ENCODE measurements at places on chromosomes 11 and 22.

- DNase-seq = no peak
Observed at GRCh38 chr11:87739766-87740165, 435.5 kb downstream of the RAB38 start.

DNA sequence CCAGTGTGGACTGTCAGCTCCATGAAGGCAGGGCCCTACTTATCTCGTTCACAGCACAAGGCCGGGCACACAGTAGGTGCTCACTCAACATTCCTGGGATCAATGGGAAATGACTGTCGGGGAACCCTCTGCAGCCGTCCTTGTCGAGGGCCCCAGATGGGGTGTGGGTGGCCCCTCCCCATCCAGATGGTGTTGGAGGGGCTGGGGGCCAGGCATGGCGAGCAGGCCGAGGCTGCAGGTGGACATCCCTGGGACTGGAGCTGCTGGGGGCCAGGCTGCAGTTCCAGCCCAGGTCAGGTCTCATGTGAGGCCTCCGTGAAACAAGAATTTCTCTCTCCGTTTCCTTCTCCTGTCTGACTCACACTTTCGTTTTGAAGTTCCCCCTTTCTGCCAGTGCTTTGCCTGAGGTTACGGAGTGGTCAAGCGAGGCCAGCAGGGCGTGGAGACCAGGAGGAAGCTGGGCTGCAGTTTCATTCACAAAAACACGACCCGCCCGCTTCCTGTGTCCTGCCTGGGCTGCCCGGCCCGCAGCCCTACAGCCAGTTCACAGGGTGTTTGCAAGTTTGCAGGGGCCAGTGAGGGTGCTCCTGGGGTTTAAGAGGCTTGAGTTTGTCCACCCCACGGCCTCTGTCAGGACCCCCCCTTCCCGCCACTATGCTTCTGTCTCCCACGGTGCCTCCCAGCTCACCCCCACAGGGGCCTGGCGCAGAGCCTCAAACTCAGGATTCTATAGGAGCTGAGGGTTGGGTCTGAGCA, 4.5 kb downstream of the MYEOV start:
- DNase-seq = peak; percentile 68

DNA sequence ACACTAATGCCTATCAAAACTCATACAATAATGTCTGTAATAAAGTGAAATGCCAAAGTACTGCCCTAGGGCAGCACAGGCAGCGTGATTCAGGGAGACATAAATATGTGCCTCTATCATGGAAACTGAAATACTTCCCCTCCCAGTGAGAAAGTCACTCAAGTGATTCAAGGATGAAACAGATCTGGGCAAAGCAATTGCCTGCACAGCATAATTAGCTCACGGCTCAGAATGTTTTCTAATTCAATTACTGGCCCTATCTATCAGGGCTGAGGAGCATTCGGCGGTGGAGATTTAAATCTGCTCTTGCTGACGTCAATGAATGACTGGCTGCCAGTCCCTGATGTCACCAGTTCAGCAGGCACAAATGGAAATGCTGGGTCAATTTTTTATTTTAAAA, 27.7 kb upstream of the PPP2R1B start:
- peak; percentile 94 for DNase-seq

GRCh38 chr22:41885516-41885915, 29.4 kb downstream of the SHISA8 start:
- DNase-seq = no peak

GRCh38 chr11:123560006-123560405, 94.4 kb downstream of the SCN3B start:
- peak; percentile 53 for DNase-seq

DNA sequence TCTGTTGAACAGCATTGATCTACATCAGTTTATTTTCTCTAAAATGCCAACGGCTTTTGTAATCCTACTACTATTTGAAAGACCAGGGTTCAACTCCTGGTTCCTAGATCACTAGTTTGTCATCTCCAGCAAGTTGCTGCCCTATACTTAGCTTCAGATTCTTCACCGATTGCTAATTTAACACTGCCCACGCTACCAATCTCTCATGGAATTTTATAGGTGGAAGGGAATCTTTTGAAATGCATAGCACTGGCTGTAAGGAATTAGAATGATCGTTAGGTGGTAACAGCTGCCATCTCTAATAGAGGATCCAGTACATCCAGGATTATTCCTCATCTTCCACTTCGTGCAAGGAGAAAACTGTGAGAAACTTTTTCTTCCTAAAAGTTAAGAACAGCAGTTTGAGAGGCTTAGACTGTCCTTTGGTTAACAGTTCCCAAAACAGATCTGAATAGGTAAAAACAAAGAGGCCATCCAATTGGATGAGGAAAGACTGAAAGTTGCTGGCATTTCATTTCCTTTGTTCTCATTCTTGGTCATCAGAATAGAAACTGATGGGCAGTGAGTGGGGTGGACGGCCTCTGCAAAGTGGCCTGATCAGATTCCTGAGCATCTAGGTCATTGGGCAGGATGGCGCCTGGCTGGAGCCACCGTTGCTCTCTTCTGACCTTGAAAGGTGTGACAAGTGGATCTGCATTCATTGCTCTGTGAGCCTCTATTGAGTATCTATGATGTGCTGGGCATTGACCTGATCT, 236.3 kb upstream of the SORL1-AS1 start:
- DNase-seq = no peak

DNA sequence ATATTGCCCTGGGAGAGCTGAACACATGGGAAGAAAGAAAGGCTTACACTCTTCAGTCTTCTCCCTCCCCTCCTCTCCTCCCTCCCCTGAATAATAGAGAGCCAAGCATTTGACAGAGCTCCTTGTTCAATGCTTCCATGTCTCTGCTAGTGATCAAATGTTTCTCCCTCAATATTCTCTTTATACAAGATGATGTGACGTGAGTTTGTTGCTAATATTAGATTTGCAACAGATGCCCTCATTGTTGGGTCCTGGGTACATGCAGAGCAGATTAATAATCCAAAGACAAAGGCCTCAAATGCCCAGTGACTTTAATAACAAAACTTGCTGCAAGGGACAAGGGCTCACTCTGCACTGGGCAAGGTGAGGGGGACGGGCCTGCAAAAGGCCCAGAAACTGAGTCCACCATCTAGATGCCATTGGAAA, 7.1 kb upstream of the ENDOD1 start:
- no peak for DNase-seq

DNA sequence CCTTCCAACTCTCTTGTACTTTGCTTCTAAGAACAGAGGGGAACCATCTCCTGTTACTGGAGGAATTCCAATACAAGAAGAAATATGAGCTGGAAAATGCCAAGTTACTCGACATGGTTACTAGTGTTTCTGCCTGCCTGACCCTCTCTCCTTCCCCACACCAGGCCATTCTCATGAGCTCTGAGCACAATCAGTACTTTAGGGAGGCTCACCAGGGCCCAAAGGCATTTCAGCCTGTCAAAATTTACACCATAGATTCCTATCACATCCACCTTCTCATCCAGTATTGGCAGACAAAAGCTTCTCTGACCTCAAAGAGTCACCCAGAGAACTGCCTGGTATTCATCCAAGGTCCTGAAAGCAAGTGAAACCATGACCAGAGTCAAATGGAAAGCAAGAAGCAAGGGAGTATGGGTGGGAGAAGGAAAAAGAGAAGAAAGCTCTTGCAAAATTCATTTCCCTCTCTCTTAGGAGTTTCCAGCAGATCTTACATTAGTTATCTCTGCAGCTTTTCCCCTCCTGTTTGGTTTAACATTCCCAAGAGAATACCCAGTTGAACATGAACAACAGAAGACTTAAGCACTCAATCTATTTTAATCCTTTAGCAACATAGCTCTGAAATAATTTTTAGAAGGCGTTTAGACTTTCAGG, 58.7 kb upstream of the NCAM1 start:
- no peak for DNase-seq

GRCh38 chr11:36376009-36376887, 80.2 kb downstream of the PRR5L start:
- DNase-seq = peak; percentile 42

DNA sequence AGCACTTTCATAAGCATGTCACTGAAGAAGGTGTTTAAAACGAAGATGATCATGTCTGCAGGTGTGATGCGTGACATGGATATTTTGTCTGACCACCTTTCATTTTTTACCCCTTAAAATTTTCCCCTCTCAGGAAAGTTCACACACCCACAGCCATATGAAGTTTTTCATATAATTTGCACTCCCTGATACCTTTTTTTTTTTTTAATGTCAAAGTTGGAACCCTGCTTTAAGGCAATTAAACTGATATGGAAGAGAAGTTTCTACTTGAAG, 104.6 kb downstream of the ATXN10 start:
- DNase-seq = no peak

- DNase-seq = peak; percentile 97
Observed at GRCh38 chr22:29621761-29622526, 18.5 kb downstream of the NF2 start.

GRCh38 chr11:121866754-121867153, 249.3 kb downstream of the BLID start:
- no peak for DNase-seq

DNA sequence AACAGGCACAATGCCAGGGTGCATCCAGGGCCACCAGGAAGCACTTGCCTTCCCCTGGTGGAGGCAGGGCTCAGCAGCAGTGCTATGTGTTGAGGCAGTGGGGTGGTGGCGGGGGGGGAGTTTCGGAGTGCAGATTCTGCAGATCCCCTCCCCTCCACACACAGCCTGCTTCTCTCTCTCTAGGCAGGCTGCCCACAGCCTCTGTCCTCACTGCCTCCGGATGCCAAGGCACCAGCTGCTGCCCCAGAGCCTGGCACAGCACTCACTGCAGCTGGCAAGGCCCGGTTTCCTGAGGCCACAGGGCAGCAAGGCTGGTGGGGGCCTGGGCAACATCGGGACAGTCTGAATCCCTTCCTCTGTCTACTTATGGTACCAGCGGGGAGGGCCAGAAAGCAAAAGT, 35.8 kb downstream of the NRXN2 start:
- DNase-seq = no peak

- DNase-seq = no peak
Observed at GRCh38 chr11:81874635-81875034, 859.0 kb downstream of the FAM181B start.

GRCh38 chr11:114077482-114078305, 18.2 kb downstream of the ZBTB16 start:
- DNase-seq = no peak

- no peak for DNase-seq
Observed at GRCh38 chr11:133842053-133842452, 3.3 kb downstream of the SPATA19 start.

- peak; percentile 100 for DNase-seq
Observed at GRCh38 chr11:65487467-65488272, 11.2 kb upstream of the MALAT1 start.

DNA sequence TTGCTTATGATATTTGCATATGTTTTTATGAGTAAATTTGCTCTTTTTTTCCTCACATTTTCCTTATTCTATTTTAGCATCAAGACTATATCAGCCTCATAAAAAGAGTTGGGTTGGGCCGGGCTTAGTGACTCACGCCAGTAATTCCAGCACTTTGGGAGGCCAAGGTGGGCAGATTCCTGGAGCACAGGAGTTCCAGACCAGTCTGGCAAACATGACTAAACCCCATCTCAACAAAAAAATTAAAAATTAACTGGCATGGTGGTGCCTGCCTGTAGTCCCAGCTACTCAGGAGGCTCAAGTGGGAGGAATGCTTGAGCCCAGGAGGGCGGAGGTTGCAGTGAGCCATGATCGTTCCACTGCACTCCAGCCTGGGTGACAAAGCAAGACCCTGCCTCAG, 148.8 kb upstream of the ANO5 start:
- DNase-seq = no peak

DNA sequence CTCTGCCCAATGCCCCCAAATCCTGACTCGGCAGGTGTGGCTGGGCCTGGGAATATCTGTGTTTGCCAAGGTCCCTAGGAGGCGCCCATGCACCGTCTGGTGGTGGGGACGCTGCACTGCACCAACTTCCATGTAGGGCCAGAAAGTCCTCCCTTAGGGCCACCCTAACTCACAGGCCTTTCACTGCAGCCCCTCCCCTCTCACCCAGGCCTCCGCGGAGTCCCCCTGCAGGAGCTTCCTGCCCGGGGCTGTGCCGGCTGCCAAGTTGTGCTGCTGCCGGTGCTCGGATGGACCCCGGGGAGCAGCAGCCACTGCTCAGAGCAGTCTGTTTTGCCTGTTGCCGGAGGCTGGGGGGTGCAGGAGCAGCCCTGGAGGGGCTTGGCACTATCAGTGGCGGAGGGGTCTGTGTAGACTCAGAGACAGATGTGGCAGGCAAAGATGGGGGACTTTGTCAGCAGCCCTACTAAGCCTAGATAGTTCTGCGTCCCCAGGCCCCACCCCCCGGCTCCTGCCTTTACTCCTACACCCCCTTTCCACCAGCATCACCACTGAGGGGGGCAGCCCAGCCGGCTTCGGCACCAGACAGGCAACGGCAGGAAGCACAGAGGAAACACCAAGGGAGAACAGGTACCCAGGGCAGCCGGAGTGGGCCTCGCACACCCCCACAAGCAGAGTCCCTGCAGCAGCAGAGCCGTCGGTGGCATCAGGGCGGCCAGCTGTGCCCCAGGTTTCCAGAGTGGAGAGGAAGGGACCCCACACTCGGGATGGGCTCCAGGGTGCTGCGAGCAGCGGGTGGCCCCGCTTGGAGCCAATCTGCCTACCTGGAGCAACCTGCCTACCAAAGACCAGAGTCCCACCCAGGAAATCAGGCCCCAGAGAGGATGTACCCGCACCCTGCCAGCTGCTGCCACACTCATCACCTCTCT, 124.3 kb downstream of the TRIM29 start:
- peak; percentile 66 for DNase-seq

- no peak for DNase-seq
Observed at GRCh38 chr11:88354912-88355311, 17.4 kb upstream of the CTSC start.

- no peak for DNase-seq
Observed at GRCh38 chr22:42282252-42282942, 11.9 kb upstream of the TCF20 start.

DNA sequence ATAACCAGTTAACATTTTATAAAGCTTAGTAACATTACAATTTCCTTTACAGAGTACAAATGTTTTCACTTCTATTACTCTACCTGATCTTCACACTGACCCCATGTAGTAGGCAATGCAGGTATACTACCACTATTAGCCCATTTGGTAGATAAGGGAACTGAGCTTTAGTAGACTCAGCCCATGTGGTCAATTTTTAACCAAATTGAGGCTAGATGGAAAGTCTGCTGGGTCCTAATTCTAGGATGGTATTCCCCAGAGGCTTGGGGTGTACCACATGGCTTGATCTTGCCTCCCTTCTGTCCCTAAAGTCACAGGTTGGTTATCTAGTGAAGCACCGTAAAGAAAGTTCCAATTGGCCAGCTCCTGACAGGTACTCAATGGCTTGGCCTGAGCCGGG, 48.2 kb downstream of the NRXN2 start:
- DNase-seq = no peak

- no peak for DNase-seq
Observed at GRCh38 chr11:113998574-113998973, 23.7 kb downstream of the HTR3A start.

GRCh38 chr11:128658502-128658901, 35.4 kb upstream of the FLI1 start:
- peak; percentile 9 for DNase-seq

DNA sequence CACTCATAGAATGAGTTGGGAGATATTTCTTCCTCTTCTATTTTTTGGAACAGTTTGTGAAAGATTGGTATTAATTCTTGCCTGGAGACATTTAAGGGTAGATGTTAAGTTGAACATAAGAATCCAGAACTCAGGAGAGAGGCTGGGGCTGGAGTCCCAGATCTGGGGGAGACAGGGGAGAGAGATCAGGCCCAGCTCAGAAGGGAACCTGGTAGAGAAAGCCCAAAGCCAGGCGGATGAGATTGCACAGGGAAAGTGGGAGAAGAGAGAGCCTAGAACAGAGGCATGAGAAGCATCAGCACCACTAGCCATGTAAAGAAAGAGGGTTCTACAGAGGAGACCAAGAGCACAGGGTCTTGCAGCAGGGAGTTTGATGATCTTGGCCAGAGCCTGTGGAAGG, 13.0 kb upstream of the GNAZ start:
- no peak for DNase-seq

Measured in epithelial cell of esophagus (primary cell).